ENCODE measurements at places on chromosomes 12 and 14. TPM values are rescaled to one million over a fixed set of nuclear protein-coding genes. Genes with fewer than 3 reads are reported as not detected.

GRCh38 chr12:91383099-91383498, 200.5 kb upstream of the DCN start:
- H3K36me3 ChIP-seq, result no peaks in the 10 kb centered on the region
- peaks cover 16% of the 10 kb centered on the region for H3K4me1 ChIP-seq
- no peak for DNase-seq

DNA sequence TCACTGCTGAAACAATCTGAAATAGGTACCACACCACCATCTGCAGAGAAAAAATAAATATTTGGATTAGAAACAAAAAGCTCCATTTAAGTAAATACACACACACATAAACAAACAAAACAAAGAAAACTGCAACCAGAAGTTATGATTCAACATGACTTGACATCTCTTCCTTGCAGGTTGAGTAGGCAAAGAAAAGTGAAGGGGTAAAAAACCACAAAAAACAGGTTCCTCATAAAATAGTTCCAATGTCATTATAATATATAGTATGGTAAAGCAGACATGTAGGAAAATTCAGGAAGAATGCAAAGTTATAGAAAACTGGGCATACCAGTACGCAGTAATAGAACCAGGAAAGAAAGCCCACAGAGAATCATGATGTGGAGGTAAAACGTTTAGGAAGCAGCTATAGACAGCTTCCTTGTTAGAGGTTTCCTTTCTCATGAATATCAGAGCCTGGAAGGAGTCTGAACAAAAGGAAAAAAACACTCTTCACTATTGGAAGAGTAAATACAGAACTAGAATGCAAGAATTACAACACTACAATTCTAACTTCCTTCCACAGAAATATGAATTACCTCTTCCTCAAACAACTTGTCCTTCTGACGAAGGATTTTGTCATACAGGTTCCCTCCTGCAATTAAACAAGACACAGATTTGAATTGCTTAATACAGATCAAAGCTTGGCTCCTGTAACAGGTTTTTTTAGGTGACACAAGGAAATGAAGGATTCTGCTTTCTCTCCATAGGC, 6.1 kb downstream of the NEK9 start:
- H3K4me3 ChIP-seq, result no peak overlapping the region
- H3K27me3 ChIP-seq, result no peaks in the 10 kb centered on the region
- no peak for DNase-seq

The ARMH4 gene
- total RNA-seq, result 2.1 TPM

The TAS2R7 gene
- total RNA-seq, result not detected

- H3K27ac ChIP-seq, result no peak overlapping the region
- H3K27me3 ChIP-seq, result no peaks in the 10 kb centered on the region
- H3K4me1 ChIP-seq, result no peaks in the 10 kb centered on the region
- DNase-seq, result no peak
Measured at GRCh38 chr12:22797701-22798100, 172.7 kb downstream of the ETNK1 start.

All from lower lobe of right lung (tissue), 2 donors.